Choroid plexus epithelial cell (primary cell): ENCODE measurements at places on chromosomes 1 and 21.

DNA sequence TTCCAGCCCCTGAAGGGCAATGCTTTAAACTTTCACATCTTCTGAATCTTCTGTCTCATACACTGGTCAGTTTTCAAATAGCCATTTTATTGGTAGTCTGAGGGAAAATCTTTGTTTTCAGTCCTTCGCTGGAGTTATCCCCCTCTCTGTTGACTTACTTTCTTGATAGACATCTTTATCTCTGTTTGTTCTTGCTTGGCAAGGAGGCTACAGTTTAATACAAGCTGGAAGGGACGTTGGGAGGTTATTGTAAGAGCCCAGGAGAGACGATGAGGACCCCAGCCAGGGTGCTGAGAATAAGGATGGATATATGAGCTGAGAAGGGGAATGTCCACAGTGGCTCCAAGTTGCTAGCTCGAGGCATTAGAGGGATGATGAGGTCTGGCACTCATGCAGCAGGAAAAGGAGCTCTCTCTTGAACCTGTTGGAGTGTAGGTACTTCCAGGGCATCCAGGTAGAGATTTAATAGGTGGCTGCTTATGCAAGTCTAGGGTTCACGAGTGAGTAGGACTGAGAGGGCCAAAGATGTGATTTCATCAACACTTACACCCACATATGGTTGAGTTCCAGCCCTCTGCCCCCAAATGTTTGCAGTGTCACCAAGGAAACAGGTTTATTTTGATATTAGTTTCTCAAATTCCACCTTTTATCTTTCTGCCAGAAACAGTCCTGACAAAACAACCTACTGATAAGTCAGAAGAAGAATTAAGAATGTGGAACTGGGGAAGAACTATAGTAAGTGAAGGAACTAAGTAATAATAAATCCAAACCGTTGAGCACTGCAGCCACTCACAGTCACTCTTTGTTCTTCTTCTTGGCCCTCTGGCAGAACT lies 237.3 kb upstream of the PROX1 start:
- no peak for DNase-seq

DNA sequence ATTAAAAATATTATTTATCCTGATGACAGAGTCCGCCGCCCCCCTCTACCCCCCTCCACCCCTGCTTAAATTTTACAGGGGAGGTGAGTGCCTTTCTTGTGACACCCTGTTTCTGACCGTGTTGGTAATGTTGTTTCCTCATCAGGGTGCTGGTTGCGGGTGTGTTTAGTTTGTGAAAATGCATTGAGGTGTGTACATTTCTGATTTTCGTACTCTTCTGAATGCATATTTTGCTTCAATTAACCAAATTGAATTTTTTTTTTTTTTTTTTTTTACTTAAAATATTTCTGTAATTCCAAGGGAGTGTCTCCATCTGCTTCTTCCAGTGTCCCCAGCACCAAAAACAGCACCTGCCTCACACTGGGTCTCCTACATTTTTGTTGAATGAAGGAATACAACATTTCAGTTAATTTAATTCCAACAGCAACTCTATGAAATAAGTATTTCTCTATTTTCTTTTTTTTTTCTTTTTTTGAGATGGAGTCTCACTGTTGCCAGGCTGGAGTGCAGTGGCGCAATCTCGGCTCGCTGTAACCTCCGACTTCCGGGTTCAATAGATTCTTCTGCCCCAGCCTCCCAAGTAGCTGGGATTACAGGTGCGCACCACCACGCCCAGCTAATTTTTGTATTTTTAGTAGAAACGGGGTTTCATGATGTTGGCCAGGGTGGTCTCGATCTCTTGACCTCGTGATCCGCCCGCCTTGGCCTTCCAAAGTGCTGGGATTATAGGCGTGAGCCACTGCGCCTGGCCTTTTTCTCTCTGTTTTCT lies 5.6 kb upstream of the SLC2A1 start:
- no peak for DNase-seq

- DNase-seq = no peak
Measured at GRCh38 chr1:53544728-53545515, 85.7 kb downstream of the DMRTB1 start.

DNA sequence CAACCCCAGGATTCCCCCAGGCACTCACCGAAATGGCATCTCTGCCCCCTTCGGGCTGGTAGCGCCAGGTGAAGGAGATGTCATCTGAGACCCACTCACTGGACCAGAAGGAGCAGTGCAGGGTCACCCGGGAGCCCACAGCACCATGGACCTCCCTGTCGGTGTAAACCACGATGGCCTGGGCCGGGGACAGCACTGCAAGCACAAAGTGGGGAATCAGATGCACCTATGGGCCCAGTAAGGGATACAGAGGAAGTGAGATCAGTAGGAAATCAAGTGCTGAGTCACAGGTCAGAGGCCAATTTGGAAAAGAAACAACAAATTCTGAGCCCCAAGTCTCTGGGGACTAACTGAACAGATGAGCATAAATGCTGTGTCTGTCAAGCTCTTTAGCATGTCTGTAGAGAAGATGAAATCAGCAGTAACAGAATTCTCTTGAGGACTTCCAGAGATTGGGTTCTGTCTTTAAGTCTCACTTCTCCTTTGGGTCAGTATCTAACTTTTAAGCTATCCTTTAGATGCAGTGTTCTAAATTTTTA lies 2.5 kb downstream of the MPZ start:
- peak; percentile 87 for DNase-seq

DNA sequence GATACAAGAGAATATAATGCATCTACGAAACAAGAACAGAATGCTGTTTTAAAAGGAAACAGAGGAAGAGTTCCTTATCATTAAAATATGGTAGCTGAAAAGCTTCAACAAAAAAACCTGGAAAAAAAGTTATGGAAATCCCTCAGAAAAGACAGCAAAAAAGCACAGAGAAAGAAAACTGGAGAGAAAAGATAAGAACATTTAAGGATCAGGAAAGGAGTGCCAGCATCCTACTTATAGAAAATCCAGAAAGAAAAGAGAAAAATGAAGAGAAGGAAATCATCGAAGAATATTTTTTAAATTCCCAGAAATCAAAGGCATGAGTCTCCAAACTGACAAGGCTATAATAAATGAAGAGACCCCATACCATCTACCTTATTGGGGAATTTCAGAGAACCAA lies 29.8 kb downstream of the SUSD4 start:
- no peak for DNase-seq
